Stimulated activated CD4-positive, alpha-beta T cell treated with anti-CD3 and anti-CD28 coated beads, Interleukin-1b, Interleukin-23, amount 100 ng/mL, for 1 hour (primary cell): ENCODE measurements at places on chromosomes 6 and 20.

DNA sequence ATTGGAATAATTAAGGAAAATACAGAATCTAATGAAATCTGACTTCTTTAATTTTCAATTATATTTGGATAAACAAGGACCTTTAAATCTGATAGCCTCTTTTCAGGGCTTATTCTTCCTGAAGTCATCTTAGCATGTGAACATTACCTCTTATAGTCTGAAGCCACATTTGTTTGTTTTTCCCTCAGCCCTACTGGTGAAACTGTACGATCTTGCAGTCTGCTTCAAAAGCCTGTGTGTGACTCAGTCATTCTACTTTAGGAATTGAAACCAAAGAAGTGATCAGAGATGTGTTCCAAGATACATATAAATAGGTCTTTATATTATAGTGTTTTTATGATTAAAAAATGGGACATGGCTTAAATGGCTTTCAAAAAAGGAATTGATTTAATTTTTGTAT, 67.5 kb downstream of the MACROD2 start:
- DNase-seq, result no peak

DNA sequence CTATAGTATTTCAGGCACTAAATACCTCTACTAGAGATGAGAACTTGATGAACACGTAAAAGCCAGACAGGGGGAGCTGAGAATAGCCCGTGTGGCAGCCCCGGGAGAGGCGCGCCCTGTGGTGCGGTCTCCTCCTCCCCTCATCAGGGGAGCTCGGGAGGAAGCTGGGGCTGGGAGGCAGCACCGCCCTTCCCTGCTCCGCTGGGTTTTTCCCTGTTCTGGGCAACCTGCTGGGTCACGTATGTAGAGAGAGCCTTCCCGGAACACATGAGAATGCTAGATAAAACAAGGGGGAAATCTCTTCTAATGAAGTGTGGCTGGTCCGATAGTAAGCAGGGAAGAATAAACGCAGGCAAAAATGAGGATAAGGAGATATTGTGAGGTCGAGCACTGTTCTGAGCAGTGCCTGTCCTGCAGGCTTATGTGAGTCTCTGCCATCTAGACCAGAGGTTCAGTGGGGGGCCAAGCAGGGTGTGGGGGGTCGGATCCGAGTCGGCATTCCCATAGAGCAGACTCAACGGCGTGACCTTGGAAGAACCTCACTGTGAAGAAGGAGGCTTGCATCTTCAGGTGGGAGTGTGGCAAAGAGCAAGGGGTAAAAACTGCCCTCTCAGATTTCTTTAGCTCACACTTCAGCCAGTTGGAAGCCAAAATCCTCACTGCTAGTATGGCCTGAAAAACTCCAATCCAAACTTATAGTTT, 13.4 kb upstream of the RPS6KA2 start:
- DNase-seq, result no peak

DNA sequence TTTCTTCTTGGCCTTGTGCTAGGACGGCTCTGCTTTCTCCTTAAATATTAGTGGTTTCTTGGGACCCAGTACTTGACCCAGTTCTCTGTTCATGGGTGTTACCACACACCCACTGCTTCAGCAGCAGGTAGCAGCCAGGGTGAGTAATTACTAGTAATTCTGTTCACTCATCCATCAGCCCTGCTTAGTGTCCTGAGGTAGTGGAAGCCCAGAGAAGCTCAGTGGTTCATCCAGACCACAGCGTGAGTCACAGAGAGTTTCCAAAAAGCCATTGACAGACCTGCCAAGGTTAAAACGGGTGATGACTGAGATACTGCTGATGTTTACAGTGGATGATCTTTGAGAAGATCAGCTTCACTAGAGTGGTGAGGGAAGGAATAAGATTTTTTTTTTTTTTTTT, 51.7 kb upstream of the HINT3 start:
- no peak for DNase-seq

GRCh38 chr6:47781732-47782131, at the start of gene OPN5:
TSS of gene OPN5 (plus strand) at chr6:47782032. CDS start at chr6:47782067, 35 bp downstream.
- DNase-seq, result no peak

DNA sequence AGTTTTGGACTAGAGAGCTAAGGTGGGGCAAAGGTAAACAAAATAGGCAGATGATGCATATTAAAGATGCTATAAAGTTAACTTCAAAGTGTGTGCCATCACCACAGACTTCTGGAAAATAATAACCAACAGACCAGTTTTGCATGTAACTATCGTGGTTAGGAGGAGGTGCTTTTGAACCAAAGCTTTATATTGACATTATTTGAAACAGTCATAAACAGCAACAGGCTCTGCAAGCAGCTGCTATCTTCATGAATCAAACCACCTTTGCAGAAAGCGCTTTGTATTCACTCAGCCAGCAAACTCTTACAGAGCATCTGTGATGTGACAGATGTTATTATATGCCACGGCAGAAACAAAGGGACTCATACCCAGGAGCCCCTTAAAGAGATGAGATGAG, 81.9 kb downstream of the CRYBG1 start:
- no peak for DNase-seq

DNA sequence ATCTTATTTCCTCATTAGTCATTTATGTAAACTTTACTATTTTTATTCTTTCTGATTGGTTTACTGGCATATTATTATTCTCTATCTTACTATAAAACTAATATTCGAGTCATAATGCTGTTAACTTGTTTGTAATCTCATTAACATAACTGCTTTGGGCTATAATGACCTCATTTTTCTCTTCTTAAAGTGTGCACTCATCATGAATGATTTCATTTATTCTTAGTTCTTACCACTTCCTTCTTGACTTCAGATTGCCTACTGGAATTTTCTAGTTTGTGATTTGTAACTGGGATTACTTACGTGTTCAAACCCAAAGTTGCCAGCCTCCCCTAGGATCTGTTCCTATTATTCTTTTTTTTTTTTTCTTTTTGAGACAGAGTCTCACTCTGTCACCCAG, 91.8 kb upstream of the TNFAIP3 start:
- DNase-seq, result no peak

GRCh38 chr20:62815066-62815991, 1.5 kb upstream of the COL9A3 start:
- no peak for DNase-seq

DNA sequence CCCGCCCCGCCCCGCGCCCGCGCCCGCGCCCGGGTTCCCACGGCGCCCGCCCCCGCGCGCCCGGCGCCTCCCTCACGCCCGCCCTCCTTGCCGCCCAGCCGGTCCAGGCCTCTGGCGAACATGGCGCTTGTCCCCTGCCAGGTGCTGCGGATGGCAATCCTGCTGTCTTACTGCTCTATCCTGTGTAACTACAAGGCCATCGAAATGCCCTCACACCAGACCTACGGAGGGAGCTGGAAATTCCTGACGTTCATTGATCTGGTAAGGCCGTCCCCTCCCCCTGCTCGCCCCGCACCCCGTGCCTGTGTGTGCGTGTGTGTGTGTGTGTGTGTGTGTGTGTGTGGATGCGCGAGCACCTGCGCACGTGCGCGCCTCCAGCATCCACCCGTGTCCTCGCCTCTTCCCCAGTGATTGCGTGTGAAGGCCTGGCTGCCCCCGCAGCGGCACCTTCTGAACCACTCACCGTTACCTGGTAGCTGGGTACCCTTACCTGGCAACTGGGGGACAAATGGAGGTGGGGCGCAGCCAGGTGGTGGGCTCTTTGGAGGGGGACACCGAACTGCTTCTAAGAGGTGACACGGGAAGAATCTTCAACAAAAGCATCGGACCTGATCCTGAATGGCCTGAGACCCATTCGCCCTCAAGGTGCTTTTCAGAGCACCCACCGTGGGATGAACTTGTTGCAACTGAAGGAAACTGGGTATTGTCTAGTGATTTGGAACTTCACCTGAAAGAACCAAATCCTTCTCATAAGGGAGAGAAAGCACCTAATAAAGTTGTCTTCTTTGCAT, at the start of gene AIG1:
Gene AIG1, plus strand, starts transcription at position 84 of the 791 bp plus-strand sequence. Its CDS starts 37 bp downstream, at position 121.
- DNase-seq, result peak; percentile 37

GRCh38 chr20:52047811-52048764, 143.5 kb downstream of the ZFP64 start:
- DNase-seq, result no peak

DNA sequence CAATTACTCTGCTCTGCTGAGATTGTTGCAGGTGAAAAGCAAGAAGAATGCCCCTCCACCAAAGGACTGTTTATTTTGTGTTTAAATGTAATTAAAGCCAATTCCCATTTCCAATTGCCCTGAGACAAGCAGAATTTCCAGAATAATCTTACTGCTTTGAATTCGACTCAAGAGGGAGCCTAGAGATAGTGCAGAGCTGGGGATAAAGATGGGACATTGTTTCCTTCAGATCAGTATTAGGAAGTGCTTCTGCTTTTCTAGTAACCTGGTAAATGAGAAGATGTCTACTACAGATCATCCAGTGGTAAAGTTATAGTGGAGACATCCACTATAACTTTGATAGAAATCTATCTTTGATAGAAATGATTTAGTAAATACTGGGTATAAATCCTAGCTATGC, 326.9 kb downstream of the UBE3D start:
- no peak for DNase-seq

GRCh38 chr6:98929498-98930060, 18.2 kb downstream of the FBXL4 start:
- no peak for DNase-seq

DNA sequence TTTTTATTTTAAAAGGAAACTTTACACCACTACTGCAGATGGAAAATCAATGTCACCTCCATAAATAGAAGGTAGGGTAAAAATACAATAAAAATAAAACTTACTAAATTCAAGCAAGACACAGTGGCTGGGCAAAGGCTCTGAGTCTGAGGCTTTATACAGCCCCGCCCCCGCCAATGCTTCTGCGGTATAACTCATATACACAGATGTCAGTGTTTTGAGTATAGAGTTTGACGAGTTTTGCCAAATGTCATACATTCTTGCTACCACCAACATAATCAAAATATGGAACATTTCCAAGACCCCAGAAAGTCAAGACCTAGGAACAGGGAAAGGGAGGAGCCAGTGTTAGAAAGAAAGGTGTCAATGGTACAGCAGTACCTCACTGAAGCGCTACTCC, 12.8 kb downstream of the NFATC2 start:
- peak; percentile 62 for DNase-seq

DNA sequence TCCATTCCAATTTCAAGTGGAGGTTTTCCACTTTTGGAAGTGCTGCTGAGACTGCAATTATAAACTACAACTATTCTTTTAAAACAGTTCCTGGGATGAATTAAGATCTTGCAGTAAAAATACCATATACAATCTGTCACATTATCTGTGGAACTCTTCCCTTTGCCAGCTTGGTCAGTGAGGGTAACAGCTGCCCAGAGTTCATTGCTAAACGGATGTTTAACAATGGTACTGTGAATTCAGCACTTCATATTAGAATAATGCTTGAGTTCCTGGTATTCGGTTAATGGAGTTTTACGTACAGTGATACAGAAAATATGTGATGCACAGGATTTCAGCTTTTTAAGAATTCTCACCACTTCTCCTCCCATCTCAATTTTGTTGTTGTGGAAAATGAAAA, 51.5 kb downstream of the KCNS1 start:
- DNase-seq, result no peak

DNA sequence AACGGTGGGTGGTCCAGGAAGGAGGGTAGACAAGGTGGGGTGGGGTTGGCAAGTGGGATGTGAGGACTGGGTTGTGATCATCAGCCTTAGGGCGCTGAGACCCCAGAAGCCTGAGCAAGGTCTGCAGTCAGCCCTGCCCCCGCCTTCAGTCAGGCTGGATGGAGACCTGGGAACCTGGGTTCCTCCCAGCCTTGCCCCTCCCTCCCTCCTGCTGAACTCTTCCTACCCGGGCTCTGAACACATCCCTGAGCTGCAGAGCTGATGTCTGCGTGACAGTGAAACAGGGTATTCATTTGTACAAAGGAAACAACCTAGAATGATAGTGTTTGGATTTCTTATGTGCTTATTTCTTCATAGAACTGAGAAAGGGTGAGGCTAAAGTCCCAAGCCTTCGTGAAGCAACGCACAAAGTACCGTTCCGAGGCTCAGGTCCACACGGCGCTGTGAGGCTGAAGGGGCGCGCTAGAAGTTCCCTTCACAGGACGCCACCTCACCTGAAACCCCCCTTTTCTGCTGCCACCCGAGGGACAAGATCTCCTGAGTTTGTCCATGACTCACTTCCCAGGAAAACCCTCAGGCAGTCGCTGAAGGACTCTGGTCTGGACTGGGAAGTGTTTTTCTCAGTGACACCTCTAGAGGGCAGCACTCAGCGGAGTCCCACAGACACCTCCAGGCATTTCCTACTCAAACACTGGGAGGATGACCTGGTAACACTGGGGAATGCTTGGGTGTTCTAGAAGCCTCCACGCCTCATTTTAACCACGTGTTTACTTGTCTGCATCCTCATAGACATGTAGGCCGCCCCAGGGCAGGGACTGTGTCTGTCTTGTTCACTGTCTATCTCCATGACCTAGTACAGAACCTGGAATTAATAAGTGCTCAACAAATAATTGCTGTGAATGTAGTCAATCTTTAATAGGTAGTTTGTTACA, 1.2 kb downstream of the GSTA5 start:
- peak; percentile 17 for DNase-seq

DNA sequence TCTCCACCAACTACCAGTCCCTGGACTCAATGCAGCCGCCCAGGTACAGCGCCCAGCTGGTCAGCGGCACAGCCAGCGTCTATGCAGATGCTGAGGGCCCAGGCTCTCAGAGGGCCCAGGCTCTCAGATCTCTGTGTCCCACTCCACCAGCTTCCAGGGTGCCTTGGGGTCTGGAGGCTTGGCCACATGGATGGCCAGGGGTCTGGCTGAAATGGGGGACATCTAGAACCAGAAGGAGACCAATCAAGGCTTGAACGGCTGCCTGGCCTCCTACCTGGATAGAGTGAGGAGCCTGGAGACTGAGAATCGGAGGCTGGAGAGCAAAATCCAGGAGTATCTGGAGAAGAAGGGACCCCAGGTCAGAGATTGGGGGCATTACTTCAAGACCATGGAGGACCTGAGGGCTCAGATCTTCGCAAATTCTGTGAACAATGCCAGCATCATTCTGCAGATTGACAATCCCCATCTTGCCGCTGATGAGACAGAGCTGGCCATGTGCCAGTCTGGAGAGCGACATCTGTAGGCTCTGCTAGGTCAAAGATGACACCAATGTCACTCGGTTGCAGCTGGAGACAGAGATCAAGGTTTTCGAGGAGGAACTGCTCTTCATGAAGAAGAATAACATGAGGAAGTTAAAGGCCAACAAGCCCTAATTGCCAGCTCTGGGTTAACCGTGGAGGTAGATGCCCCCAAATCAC, 44.1 kb upstream of the GRM4 start:
- peak; percentile 20 for DNase-seq

- no peak for DNase-seq
Observed at GRCh38 chr20:43911066-43911465, 3.6 kb upstream of the TOX2 start.

- no peak for DNase-seq
Observed at GRCh38 chr20:54004445-54004844, 65.9 kb downstream of the BCAS1 start.

DNA sequence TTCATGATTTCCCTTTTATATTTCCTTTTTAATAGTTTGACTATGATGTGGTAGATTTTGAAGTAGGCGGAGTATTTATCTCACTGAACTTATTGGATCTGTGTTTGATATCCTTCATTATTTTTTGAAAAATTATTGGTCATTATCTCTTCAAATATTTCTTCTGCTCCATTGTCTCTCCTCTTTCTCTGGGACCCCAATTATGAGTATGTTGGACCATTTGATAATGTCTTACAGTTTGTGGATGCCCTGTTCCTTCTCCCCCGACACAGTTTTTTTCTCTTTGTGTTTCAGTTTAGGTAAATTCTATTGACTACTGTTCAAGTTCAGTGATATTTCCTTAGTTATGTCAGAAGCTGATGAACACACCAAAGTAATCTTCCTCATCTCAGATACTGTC, 49.4 kb upstream of the COL10A1 start:
- DNase-seq, result no peak
